ENCODE measurements at places on chromosomes 5 and 9.

DNA sequence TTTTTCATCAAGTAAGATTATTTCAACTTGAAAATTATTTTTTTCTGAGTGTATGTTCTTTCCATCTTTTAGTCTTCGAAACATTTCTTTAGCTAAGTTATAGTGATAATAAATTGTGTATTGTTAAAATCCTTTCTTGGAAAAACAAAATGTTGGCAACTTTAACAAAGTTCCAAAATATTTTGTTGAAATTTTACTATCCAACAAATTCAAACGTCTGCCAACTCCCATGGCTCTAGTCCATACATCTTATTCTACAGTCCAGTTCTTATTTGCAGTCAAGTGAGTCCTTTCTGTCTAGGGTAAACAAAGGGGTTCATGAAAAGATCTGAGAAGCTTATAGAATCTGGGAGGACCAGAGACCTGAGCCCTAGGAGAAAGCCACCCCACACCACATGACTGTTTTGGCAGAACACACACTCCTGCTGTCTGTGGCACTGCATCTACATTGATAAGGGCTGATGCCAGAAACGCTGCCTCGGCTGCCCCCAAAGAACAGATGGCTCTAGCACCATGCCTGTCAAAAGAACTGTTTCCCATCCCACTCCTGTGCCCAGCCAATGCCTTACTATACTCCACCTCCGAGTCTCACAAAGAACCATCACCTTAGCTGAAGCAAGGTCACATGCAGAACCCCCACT, 47.5 kb downstream of the FEM1C start:
- no peak for DNase-seq

DNA sequence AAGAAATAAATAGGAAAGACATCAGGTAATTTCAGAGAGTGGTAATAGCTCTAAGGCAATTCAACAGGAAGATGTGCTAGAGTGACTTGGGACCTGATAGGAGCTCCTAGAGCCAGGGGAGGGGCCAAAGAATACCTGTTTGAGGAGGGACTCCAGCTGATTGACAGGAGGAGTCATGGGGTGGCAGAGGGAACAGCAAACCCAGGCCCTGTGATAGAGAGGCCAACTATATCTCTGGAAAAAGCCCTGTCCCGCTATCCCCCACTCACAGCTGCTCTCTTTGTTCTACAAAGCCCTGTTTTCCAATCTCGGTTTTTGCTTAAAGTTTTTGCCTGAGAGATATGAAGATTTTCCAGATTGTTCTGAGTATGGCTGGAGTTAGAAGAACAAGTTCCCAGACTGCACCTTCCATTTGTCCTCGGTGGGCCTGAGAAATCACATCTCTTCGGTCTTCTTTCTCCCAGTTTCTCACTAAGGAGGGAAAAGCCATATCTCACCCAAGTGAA, 9.0 kb upstream of the NSD1 start:
- no peak for DNase-seq

DNA sequence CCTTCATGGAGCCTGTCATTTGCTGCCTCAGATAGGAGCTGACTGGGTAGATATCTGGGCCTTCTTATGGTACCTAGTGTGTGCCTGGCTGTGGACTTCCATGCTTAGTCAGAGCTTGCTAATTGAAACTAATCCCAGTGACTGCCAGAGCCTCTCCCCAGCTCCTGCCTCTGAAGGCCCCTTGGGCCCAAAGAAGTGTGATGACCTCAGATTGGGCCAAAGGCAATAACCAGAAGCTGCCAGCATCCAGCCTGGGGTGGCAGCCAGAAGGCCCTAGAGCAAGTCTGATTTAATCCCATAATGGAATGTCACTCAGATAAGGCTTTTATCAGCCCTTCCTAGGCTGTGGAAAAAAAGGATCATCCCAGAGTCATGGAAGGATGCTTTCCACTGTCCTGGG, 17.1 kb upstream of the CDC23 start:
- no peak for DNase-seq

DNA sequence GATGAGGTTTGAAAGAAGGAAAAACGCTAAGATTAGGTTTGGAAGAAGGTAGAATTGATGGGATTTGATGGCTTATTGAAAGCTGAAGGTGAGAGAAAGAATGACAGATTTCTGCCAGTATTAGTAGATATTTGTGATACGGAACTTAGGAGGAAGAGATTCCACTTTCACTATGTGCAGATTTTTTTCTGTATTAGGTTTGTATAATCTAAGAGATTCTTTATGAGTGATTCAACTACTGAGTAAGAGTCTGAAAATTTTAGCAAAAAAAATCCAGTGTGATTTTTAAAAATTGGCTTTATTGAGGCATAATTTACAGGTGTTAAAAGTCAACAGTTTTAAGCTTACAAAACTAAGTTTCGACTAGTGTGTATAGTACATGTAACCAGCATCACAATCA, 54.1 kb downstream of the AP3S1 start:
- DNase-seq, result no peak

GRCh38 chr5:138391859-138392386, 39.4 kb downstream of the KDM3B start:
- no peak for DNase-seq

- no peak for DNase-seq
Measured at GRCh38 chr5:77795268-77795667, 19.1 kb upstream of the TBCA start.

DNA sequence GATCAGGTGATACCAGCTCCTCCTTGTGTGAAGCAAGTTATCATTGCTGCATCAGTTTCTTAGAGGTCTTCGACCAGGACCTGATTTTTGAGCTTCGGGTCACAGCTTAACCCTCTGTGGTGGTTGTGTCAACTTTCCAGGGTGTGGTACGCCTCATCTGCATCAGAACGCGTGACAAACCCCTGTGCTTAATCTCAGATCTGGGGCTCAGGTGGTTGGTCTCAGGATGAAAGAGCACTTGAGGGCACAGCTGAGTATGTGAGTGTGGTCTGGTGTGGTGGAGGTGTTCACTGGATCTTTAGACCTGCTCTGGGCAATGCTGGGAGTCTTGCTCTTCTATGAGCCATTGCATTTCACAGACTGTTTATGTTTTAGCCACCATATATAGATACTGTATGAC, 64.1 kb downstream of the OSTF1 start:
- DNase-seq, result peak; percentile 40

GRCh38 chr5:13659391-13659790, 285.1 kb downstream of the DNAH5 start:
- DNase-seq, result no peak

- no peak for DNase-seq
Measured at GRCh38 chr5:123156577-123157296, 67.7 kb downstream of the PRDM6 start.

- DNase-seq, result no peak
Measured at GRCh38 chr5:83353231-83353630, 118.3 kb upstream of the VCAN start.

GRCh38 chr9:35826071-35826701, 2.3 kb downstream of the FAM221B start:
- peak; percentile 56 for DNase-seq

DNA sequence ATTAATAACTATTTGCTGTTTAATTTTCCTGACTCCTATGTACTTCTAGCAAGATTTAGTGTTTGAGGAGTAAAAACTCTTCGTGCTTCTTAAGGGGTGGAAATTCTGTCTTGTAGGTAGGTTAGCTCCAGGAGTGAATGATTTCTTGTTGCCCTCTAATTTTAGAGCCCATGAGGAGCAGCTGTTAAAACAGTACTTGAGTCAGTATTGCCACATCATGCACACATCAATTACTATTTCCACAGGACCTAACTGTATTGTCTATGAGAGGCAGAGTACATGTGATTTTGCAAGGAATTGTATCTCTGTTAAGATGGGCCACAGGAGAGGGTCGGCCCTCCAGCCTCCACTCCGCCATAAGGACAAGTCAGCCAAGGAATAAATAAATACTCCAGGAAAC, 91.2 kb downstream of the PDZD2 start:
- DNase-seq, result no peak

DNA sequence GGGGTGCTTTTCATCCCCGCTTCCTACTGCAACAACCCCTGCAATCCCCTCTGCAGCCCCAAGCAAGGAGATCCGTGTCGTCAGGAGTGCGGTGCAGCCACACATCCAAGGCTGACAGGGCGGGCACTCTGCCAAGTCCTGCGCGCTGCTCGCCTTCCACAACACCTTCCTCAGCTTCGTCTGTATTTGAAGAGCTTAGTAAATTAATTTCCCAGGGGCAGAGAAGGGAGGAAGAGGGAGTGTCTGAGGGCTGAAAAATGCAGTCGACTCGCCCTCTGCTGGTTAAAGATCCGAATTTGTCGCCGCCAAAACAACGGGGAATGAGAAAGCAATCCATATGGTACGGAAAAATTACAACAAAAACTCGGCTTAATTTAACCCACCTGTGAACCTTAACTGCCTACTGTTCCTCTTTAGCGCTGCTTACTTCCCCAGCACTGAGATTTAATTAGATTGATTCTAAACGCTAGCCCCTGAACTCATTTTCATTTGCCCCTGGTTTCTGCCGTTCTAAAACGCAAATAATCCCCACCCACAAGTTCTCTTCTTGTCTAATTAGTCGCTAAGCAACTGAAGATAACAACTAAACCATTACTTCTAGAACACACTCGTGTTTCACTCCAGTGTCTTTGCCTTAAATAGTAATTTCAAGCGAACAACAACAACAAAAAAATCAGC, 10.9 kb upstream of the PCDHB1 start:
- no peak for DNase-seq

DNA sequence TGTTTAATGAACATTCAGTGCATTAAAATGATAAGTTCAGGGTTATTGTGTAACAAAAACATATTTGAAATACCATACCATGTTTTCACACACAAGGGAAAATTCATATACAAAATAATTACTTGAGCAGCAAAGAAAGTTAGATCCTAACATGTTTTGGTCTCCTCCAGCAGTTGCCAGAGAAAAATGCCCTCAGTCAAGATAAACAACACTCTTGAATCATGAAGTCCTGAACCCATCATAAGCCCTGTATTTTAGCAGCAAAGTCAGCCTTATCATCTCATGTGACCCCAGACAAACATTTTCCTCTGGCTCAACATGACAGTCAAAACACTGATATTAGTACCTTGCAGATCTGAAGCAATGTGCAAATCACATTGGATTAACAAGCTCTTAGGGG, 1541.1 kb upstream of the WWC1 start:
- no peak for DNase-seq

GRCh38 chr9:335373-335772, 120.7 kb downstream of the DOCK8 start:
- no peak for DNase-seq

DNA sequence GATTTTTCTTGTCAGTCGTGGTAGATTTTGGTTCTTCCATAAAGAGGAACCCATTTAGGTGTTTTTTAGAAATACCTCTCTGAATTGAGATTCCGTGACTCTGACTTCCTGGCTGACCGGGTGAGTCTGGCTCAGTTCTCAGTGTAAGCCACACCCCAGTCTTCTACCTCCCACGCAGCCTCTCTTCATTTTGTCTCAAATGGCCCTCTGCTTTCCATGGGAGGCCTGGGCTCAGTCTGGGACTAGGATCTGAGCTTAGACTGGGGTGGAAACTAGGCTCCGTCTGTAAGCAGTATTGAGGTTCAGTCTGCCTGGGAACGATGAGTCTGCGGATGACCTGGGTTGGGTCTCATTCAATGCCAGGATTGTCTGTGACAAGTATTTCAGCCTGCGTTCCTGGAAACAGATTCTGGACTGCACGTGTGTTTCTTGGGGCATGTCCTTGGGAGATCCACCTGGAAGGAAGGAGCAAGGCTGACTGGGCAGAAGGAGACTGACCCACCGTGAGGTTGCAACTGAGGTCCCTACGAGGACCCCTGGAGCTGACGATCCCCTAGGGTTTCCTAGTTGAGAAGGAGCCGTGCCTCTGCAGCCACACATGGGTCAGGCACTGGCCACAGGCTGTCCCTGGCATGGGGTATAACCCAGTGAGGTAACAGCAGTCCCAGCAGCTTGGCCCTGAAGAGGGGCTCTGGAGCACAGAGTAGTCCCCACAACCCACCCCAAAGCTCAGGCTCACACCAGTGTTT, 12.4 kb upstream of the CRB2 start:
- no peak for DNase-seq

- no peak for DNase-seq
Measured at GRCh38 chr5:68423154-68423811, 207.7 kb downstream of the PIK3R1 start.

- DNase-seq, result peak; percentile 12
Measured at GRCh38 chr5:1763548-1763911, 36.1 kb downstream of the MRPL36 start.

- no peak for DNase-seq
Measured at GRCh38 chr5:32312197-32312594, 543 bp downstream of the MTMR12 start.

GRCh38 chr5:179345433-179346321, at the start of gene ADAMTS2:
Gene ADAMTS2 (minus strand): TSS chr5:179345461. CDS start chr5:179345328, 133 bp downstream.
- DNase-seq, result no peak

GRCh38 chr5:61280761-61281427, 51.2 kb upstream of the ZSWIM6 start:
- DNase-seq, result no peak

DNA sequence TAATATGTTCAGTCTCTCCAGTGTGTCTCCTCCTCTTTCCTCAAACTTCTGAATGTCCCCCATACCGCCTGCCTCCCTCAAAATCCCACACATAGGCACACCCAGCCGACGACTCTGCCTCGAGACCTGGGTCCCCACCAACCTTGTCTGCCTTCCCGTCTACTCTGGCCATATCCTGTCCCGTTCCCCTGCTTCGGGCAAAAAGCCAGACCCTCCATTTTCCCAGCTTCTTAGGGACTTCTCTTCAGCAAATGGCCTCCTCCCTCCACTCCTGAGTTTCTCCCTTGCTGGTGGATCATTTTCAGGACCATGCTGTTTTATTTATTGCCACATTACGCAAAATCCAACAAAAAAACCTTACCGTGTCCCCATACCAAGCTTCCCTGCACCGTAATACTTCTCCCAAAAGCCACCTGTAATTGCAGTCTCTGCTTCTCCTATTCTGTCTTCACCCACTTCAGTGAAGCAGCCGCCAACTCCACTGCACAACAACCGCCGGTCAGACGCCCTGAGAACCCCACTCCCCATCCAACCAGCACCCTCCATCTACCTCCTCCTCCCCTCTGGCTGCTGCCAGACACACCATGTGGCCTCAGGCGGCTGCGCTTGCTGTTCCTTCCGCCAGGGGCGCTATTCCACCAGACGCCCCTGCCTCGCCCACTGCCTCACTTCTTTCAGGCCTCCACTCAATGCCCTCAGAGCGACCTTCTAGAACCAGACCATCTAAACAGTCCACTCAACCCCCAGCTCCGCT, 117.0 kb downstream of the TRPM6 start:
- peak; percentile 19 for DNase-seq

DNA sequence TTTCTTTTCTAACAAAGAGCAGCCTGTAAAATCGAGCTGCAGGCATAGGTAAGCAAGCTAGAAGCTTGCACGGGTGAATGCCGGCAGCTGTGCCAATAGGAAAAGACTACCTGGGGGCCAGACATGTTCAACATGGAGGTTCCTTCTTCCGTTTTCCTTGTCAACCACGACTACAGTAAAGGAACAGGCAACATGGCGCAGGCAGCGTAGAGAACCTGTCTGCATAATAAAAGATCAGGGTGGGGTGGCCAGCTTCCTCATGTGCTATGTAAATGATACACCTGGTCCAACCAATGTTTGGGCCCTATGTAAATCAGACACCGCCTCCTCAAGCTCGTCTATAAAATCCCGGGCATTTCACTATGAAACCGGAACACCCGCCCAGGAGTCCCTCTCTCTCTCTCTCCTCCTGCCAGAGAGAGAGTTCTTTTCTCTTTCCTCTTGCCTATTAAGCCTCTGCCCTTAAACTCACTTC, 103.8 kb upstream of the LIFR start:
- DNase-seq, result no peak
